AG20443 (cell line): ENCODE measurements at places on chromosomes 3 and 15.

GRCh38 chr3:128709506-128710210, 16.3 kb upstream of the RAB7A start:
- no peak for DNase-seq

- DNase-seq = no peak
Measured at GRCh38 chr3:182259579-182259978, 533.7 kb upstream of the ATP11B start.

DNA sequence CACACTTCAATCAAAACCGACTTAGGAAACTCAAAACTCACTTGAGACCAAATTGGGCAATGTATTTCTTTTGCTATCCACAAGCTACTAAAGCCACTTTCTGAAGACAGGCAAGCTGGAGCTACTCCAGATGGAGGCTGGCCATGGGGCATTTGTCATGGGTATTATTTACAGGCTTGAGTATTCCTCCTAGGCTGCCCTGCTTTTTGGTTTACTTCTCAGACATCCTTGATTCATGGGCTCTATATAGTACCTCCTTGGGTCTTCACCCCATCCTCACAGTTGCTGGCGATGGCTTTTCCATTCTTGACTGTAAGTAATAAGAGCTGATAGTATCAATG, 18.6 kb upstream of the SYNM start:
- no peak for DNase-seq

DNA sequence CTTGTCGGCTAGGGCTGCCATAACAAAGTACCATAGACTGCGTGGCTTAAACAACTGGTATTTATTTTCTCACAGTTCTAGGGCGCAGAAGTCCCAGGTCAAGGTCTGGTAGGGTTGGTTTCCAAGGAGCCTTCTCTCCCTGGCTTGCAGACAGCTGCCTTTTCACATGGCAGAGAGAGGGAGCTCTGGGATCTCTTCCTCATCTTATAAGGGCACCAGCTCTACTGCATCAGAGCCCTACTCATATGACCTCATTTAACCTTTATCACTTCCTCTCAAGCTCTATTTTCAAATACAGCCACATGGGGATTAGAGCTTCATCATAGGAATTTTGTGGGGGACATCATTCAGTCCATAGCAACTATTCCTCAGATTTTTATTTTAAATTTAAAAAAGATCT, 17.6 kb upstream of the PAQR9 start:
- DNase-seq = no peak

DNA sequence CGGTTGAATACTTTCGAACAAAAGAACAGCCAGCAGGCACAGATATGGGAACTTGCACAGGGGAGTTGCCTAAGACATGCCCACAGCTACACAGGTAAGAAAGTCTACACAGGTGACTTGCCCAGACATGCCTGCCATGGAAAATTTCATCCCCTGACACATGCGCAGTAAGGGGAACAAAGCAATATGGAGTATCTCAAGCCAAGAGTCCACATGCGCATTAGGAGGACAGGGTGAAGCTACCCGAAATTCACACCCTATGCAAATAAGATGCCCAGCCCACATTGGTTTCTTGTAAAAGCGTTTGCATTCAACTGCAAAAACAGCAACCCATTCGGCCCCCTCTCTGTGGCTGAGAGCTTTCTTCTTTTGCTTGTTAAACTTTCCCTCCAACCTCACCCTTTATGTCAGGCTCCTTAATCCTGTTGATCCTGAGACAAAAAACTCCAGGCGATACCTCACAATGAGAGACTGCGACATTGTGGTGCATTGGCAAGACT, 49.3 kb upstream of the TRPM1 start:
- DNase-seq = no peak

DNA sequence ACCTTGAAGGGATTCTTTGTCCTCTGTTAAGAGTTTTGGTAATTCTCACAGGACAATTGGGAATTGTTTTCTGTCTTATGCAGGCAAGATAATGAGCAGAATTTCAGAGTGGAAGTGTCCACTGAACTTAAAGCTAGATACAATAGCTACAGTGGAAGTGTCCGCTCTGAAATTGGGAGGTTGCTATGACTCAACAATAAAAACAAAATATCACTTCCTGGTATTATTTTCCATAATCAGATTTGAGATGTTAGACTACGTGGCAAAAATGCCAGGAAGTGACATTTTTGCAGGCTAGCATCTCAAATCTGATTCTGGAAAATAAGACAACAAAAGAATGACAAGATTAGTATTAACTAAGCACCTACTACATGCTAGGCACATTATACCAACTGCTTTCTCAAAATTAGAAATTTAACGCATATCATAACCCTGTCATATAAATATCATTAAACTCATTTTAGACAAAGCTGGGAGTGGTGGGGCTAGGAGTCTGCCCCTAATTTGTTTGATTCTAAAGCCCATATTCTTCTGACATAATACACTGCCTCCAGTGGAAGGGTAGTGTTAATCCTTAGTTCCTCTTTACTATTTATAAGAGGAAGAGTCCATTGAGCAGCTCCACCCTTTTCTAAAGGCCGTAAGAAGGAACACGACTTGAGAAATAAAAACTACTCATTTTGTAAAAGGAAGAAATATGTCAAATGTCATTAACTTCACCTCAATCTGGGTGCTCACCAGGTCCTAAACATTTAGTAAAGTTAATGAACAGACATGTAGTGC, 266.9 kb upstream of the STT3B start:
- DNase-seq = no peak

- no peak for DNase-seq
Measured at GRCh38 chr15:90483637-90484036, 46.1 kb upstream of the CRTC3 start.

DNA sequence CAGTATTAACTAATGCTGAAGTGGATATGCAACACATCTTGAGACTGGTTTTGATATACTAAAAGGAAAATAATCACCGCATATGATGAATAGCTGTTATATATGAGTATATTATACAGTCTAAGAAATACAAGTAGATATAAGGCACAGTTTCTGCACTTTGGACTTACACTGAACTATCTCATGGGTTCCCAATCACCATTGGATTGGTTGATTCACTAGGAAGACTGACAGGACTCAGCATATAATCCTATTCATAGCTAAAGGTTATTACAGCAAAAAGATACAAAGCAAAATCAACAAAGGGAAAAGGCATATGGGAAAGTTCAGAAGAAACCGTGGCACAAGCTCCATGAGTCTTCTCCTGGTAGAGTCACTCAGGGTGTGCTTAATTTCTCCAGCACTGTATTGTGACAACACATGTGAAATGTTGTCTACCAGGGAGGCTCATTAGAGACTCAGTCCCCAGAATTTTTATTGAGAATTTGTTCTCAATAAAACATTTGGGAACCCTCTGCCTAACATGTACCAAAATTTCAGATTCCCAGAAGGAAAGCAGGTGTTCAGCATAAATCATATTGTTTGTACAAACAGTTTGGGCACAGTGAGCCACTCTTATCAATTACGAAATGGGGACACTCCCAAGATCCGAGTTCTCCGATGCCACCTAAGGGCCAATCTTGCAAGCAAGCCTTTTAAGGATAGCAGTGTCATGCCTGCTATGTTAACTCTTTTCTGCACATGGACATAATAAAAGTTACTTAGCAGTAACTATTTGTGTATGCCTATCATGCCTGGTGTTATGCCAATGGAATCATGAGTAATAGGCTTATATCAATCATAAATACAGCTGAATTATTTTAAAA, 26.8 kb downstream of the CMC1 start:
- DNase-seq = no peak

DNA sequence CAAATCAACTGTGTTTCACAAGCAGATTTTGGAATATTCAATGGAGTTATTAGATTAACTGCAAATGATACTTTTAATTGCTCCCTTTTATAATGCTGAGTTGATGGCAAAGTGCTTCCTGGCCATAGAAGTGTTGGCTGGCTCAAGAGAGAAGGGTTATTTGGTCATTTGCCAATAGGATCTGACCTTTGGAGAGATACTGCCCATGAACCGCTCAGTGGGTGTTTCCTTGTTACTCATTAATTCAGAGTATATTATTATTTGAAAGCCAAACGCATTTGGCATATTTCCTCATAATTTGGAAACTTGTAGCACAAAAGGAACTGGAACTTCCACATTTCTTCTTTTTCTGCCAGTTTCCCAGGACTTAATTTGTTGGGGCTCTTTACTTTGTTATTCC, 234.7 kb downstream of the CDIN1 start:
- DNase-seq = no peak

GRCh38 chr15:100602823-100603393, 519 bp downstream of the ASB7 start:
- DNase-seq = peak; percentile 6

DNA sequence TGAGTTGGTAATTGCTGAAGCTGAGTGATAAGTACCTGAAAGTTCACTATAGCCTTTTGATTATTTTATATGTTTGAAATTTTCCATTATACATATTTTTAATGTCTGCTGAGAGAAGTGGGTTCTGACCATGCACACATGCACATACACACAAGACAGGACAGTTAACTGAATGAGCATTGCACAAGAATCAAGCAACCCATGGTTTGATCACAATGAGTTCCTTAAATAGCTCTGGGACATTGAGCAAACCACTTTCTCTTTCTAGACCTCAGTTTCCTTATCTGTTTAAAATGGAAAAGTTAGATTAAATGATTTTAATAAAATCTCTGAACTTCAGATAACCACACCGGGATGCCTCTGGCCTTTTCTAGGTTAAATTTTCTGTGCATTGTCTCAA, 26.7 kb downstream of the SNTN start:
- DNase-seq = no peak
